ENCODE measurements at places on chromosomes 13 and 19.

DNA sequence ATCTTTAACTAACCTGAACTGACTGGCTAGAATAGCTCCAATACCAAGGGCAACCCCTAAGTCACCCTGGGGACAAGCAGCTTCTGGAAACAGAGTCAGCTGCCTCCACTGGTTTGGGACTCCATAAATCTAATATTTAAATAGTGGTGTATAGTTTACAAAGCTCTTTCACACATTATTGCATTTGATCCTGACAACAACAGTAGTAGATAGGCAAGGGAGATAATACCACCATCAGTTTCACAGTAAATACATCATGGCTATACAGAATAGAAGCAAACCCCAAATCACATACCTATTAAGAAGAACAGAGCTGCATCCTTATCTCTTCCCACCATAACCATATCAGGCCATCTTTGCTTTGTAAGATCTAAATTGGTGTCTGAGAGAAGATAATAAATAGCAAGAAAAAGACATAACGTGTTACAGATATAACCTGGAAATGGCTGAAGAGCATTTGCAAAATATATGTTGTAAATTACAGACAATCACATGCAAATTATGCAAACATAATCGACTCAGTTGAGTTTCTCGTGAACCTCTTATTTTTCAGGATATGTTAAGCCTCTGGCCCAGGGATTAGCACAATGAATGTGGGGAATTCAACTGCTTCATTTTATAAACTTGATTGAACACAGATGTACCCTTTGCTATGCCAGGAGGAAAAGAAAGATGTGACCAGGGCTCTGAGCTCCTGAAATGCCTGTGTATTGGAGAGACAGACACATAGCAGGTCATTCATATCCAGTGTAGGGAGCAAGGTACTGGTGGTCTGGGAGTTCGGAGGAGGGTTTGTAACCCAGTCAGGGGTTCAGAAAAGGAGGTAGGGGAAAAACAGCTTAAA, 142.5 kb downstream of the SLC7A1 start:
- no peak for DNase-seq

- no peak for DNase-seq
Observed at GRCh38 chr13:99277629-99278028, 19.4 kb upstream of the GPR18 start.

GRCh38 chr19:41984961-41985360, 9.1 kb downstream of the ATP1A3 start:
- no peak for DNase-seq

DNA sequence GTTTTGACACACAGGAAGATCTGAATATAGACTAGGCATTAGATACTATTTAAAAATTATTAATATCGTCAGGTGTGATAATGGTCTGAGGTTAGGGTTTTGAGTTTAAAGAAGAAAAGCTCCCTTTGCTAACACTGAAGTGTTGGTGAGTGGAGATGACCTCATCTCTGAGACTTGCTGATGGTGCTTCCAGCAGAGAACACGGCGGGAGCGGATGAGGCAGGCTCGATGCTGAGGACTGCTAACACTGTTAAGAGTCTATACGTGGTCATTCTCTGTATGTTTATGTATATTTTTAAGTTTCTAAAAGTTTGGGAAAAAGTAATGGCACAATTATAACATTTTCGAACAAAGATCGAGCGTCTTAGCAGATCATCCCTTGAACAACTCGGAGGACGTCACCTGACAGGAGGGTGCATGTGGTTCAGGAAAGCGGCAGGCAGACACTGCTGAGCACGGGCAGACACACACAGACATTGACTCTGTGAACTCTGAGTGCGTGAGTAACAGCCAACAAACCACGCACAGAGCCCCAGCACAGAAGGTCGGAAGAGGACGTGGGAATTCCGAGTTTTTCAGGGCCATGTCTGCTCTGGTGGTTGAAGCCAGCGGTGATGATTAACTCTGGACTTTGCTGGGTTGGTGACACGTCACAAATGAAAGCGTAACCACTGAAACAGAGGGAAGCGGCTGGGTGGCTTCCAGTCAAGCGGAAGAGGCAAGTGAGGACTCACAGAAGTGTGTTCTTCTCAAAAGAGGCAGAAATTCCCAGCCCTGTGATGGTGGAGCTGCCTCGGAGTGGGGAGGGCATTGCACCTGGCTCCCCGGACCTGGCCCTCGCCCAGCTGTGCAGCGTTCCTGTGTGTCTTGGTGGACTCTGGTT, 91.9 kb upstream of the TEX29 start:
- no peak for DNase-seq

GRCh38 chr13:51715613-51716012, 88.3 kb downstream of the DHRS12 start:
- DNase-seq = no peak

GRCh38 chr13:59332966-59333365, 830.8 kb downstream of the DIAPH3 start:
- DNase-seq = no peak

- no peak for DNase-seq
Observed at GRCh38 chr19:55542292-55542855, 3.0 kb downstream of the SBK3 start.

GRCh38 chr13:35698911-35699576, 222.6 kb upstream of the MAB21L1 start:
- no peak for DNase-seq

GRCh38 chr19:34979819-34980640, 16.0 kb upstream of the ZNF792 start:
- no peak for DNase-seq

Measured in AG09309 (cell line).